Testis (tissue), 5 donors: ENCODE measurements at places on chromosomes 1 and 21. TPM values are rescaled to one million over a fixed set of nuclear protein-coding genes. Genes with fewer than 3 reads are reported as not detected.

DNA sequence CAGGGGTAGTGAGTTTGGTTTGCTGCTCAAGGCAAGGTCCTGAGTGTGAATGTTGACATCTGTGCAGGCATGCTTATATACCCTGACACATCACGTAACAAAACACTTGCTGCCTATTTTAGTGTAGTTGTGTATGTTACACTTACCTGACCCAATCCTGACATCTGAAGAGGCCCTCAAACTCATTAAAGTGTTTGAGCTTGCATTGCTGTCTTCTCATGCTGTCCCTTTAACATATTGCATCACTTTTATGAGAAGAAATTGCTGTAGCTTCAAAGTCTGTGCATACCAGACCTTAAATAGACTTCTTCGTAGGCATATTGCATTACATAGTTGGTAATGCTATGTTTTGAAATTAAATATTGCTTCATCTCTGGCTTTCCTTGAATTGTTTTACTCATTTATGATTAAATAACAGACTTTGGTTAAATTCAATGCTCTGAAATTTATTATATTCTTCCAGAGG lies at the start of gene KRTAP19-3:
Gene KRTAP19-3 (minus strand): TSS at position 51 of the 466 bp plus-strand sequence. CDS start 56 bp downstream, outside the sequence.
- no peaks in the 10 kb centered on the region for H3K4me1 ChIP-seq
- no peak within 1 kb of the TSS for H3K4me3 ChIP-seq
- H3K36me3 ChIP-seq: no peaks in the 10 kb centered on the region
- no peak within 1 kb of the TSS for H3K27ac ChIP-seq
- no peaks in the 10 kb centered on the region for H3K27me3 ChIP-seq

GRCh38 chr1:28127617-28128257 lies 39.3 kb upstream of the EYA3 start:
- no peak overlapping the region for H3K4me3 ChIP-seq
- DNase-seq: no peak
- H3K4me1 ChIP-seq: peaks cover 4% of the 10 kb centered on the region
- no peak overlapping the region for H3K27ac ChIP-seq
- H3K27me3 ChIP-seq: no peaks in the 10 kb centered on the region
- H3K36me3 ChIP-seq: no peaks in the 10 kb centered on the region

- H3K27me3 ChIP-seq: no peaks in the 10 kb centered on the region
- H3K36me3 ChIP-seq: no peaks in the 10 kb centered on the region
- no peak overlapping the region for H3K27ac ChIP-seq
- no peak for DNase-seq
- no peak overlapping the region for H3K4me3 ChIP-seq
- no peaks in the 10 kb centered on the region for H3K4me1 ChIP-seq
These were observed 118.0 kb upstream of the PAXBP1 start for GRCh38 chr21:32889596-32889995.

GRCh38 chr1:183353597-183353996 lies 64.6 kb downstream of the NMNAT2 start:
- DNase-seq: no peak
- peak overlapping the region; percentile 6 for H3K27ac ChIP-seq
- no peaks in the 10 kb centered on the region for H3K27me3 ChIP-seq
- H3K36me3 ChIP-seq: no peaks in the 10 kb centered on the region
- H3K4me1 ChIP-seq: no peaks in the 10 kb centered on the region
- H3K4me3 ChIP-seq: no peak overlapping the region

- H3K4me3 ChIP-seq: no peak overlapping the region
- H3K27me3 ChIP-seq: no peaks in the 10 kb centered on the region
- no peaks in the 10 kb centered on the region for H3K36me3 ChIP-seq
These were observed 32.9 kb downstream of the PBX1 start for GRCh38 chr1:164591858-164592257.

DNA sequence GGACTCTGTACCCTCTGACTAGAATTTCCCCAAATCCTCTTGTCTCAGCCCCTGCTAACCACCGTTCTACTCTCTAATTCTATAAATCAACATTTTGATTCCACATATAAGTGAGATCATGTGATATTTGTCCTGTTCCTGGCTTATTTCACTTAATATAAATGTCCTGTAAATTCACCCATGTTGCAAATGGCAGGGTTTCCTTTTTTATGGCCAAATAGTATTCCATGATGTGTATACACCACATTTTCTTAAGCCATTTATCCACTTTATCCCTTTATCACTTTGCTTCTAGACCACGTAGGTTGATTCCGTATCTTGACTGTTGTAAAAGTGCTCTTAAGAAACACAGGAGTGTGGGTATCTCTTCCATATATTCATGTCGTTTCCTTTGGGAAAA lies 8.9 kb downstream of the RNF187 start:
- no peaks in the 10 kb centered on the region for H3K36me3 ChIP-seq
- DNase-seq: no peak
- H3K4me1 ChIP-seq: no peaks in the 10 kb centered on the region
- H3K4me3 ChIP-seq: no peak overlapping the region
- no peak overlapping the region for H3K27ac ChIP-seq
- no peaks in the 10 kb centered on the region for H3K27me3 ChIP-seq

GRCh38 chr1:31373056-31373896 lies at the start of gene FABP3:
Gene FABP3 (minus strand): TSS chr1:31373076. CDS start chr1:31373014, 62 bp downstream.
- peak; percentile 93 for DNase-seq
- peak within 1 kb of the TSS; percentile 63 for H3K4me3 ChIP-seq
- peak within 1 kb of the TSS; percentile 90 for H3K27ac ChIP-seq
- H3K36me3 ChIP-seq: no peaks in the 10 kb centered on the region
- peaks cover 71% of the 10 kb centered on the region for H3K4me1 ChIP-seq

DNA sequence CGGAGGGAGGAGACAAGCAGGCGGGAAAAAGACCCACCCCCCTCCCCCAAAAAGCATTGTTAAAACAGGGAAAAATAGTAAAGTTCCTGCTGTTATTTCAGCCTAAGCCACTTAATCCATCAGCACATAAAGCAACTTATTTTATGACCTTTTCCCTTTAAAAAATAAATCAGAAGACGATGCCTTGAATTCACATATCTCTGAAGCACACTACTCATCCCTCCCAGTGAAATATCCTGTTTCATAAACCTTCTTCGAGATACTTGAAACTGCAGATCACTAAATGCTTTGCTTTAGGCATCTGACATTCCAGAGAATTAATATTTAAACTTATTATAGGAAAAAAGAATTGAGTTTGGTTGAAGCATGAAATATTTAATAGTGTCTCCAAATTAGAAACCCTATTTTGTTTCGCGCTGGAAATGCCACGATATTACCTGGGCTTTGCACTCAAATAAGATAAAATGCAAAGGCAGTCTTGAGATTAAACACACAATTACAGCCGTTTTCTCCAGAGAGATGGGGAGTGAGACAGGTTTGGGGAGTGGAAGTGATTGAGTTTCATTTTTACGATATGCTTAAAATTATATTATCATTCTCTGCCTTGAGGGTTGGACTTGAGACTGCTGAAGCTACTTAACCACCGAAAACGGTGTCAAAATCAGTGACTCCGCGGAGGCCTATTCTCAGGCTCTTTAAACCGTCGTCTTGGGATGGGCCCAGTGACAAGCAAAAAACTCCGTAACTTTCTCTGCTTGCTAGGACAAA lies 9.3 kb downstream of the GLIS1 start:
- DNase-seq: no peak
- no peaks in the 10 kb centered on the region for H3K27me3 ChIP-seq
- no peak overlapping the region for H3K4me3 ChIP-seq
- H3K36me3 ChIP-seq: no peaks in the 10 kb centered on the region

DNA sequence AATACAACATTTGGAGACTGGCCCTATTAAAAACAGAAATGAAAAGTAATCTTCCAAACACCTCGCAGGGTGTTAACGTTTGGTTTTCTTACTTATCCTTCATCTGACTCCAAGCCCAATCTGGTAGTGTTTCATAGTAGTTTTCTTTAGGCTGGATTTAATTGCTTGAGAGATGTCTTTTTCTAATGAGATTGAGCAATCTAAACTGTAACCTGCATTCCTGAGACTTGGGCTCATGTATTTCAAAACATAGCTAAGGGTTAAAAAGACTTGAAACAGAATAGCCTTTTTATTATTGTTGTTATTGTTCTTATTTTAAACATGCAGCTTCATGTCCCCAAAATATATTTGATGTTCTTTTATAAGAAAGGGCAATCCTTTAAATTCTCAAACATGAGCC lies 278.9 kb downstream of the TGFB2 start:
- H3K27ac ChIP-seq: no peak overlapping the region
- H3K27me3 ChIP-seq: no peaks in the 10 kb centered on the region
- H3K4me3 ChIP-seq: no peak overlapping the region

GRCh38 chr1:12409681-12410080 lies 179.9 kb downstream of the VPS13D start:
- no peak overlapping the region for H3K4me3 ChIP-seq
- H3K36me3 ChIP-seq: no peaks in the 10 kb centered on the region
- H3K27ac ChIP-seq: no peak overlapping the region
- H3K4me1 ChIP-seq: peaks cover 15% of the 10 kb centered on the region

DNA sequence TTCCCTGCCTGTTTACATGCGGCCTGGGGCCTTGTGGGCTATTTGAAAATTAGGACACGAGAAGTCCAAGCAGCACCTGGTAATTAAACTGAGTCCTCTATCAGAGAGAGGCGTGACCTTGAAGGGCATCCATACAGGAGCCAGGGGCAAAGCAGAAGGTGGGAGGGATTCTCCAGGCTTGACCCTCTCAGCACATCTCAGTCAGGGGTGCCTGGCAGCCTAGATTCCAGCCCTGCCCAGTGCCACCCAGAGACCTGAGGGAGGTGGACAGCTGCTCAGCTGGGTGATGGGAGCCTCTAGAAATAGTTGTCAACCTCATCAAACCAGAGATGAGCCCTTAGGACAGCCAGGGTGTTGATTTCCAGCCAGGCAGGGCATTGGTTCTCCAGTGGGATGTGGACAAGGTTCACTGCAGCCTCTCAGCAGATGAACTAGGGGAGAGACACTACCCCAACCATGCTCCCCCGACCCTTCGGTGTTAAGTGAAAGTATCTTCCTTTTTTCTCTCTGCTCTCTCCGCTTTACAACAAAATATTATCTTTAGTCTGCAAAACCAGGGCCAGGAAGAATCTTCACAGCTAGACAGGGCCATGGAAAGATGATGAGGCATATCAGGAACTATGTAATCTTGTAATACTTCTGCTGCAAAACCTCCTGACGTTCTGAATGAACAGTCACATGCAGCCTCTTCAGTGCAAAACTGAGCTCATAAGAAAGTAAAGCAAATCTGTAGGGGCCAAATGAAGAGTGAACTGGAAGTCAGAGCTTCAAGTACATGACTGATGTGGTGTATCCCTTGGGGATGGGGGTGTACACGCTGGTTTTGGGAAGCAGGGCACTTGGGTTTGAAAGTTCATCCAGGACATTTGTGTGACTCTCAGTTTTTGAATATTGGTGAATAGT lies 35.9 kb upstream of the ATP5PO start:
- H3K27me3 ChIP-seq: no peaks in the 10 kb centered on the region
- H3K4me3 ChIP-seq: no peak overlapping the region
- H3K36me3 ChIP-seq: no peaks in the 10 kb centered on the region
- no peaks in the 10 kb centered on the region for H3K4me1 ChIP-seq
- no peak overlapping the region for H3K27ac ChIP-seq

DNA sequence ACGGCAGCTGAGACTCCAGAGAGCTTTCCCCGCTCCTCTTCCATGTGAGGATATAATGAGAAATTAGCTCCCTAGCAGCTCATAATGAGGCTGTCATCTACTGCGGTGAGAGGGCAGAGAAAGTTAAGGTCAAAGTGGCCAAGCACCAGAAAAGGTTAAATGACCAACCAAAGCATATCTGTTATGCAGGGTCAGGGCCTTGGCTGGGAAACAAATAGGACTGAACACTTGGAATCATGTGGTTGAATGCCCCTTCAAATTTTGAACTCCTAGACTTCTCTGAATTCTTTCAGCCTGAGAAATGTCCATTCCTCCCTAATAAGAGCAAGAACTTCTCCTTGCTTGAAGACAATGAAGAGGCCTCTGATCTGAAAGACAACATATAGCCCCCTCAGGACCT lies 115.9 kb downstream of the TM2D1 start:
- no peak overlapping the region for H3K4me3 ChIP-seq
- H3K27me3 ChIP-seq: no peaks in the 10 kb centered on the region
- no peak for DNase-seq
- H3K27ac ChIP-seq: no peak overlapping the region
- no peaks in the 10 kb centered on the region for H3K36me3 ChIP-seq

CELA2A gene
- total RNA-seq: 3.7 TPM

NR5A2 gene
- 2.3 TPM for total RNA-seq
